ENCODE measurements at places on chromosomes 3 and 15. TPM values are rescaled to one million over a fixed set of nuclear protein-coding genes. Genes with fewer than 3 reads are reported as not detected.

Gene MRPL3
- polyA plus RNA-seq = 192 TPM

Gene MYRIP
- not detected for polyA plus RNA-seq

Gene SLITRK3
- not detected for polyA plus RNA-seq

Gene TM4SF4
- 0.29 TPM for polyA plus RNA-seq

Gene LPP
- 64.2 TPM for polyA plus RNA-seq

Gene ANKRD63
- polyA plus RNA-seq = not detected

Gene SLC9A9
- polyA plus RNA-seq = 11.5 TPM

Gene SIDT1
- not detected for polyA plus RNA-seq

Gene TNFAIP8L3
- polyA plus RNA-seq = 0.30 TPM

Gene RNF111
- polyA plus RNA-seq = 23.7 TPM

Gene ZKSCAN7
- polyA plus RNA-seq = 5.7 TPM

Gene SENP8
- 5.3 TPM for polyA plus RNA-seq

Gene IL5RA
- polyA plus RNA-seq = not detected

Gene CNTN3
- polyA plus RNA-seq = 4.4 TPM

Gene CNTN4
- polyA plus RNA-seq = not detected

Gene EIF5A2
- polyA plus RNA-seq = 20.5 TPM

Gene LSAMP
- 24.1 TPM for polyA plus RNA-seq

Gene VWA5B2
- not detected for polyA plus RNA-seq

Gene SNUPN
- polyA plus RNA-seq = 31.1 TPM
